ENCODE measurements at places on chromosomes 2 and 18.
A peak's percentile ranks its signal among the peaks of the same experiment; 100 is the strongest.

DNA sequence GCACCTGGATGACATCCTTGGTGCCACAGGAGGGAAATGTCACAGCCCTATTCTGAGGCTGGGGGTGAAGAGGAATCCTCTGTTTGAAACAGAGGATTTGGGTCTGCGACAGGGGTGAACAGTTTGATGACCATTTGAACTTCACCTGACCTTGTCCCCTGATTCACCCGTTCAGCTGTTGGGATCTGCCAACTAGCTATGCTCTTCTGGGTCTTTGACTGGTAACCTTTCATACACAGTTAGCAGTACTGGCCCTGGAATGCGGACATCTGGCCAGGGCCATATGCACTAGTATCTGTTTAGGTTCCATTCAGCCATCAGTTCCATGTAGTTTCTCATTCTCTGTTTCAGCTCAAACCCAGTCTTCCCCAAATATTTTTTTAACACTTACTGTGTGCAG, 72.6 kb upstream of the MCFD2 start:
- no peak for DNase-seq

DNA sequence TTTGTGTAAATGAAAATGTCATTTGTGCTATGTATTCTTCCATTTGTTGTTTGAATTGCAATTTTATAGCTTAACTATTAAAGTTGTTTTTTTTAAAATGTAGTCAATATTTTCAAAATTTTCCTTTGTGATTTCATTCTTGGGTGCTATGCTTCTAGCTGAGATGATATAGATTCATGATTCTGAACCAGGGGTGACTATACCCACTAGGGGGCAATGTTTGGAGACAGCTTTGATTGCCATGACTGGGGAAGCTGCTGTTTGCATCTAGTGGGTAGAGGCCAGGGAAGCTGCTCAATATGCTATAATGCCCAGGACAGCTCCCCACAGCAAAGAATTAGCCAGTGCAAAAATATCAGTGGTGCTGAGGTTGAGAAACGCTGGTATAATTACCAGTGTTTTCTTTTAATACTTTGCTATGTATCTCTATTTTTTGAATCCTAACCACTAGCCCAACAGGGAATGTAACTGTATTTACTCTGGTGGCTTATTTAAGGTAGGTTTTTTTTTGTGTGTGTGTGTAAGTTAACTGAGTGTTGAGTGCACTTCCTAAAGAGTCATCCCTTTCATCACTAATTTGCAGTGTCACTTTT, 99.7 kb downstream of the MEP1B start:
- peak; percentile 81 for DNase-seq

GRCh38 chr18:7021994-7022840, 95.4 kb downstream of the LAMA1 start:
- DNase-seq, result peak; percentile 94

DNA sequence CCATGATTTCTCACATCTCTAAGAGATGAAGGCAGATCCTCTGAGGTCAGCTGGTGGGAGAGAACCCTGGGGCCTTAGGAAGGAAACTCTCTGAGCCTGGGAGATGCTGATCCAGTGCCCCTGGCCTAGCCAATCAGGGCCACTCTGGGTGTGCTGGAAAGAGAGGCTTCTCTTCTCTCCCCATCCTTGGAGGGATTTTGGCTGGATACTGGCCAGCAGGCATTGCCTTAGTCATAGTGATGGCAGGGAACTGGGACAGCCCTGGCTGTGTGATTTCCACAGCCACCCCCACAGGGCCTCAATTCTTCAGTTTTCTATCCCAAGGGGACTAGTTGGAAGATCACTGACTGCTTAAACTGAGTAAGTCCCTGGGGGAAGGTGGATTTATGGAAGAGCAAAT, 26.6 kb upstream of the PLB1 start:
- no peak for DNase-seq

DNA sequence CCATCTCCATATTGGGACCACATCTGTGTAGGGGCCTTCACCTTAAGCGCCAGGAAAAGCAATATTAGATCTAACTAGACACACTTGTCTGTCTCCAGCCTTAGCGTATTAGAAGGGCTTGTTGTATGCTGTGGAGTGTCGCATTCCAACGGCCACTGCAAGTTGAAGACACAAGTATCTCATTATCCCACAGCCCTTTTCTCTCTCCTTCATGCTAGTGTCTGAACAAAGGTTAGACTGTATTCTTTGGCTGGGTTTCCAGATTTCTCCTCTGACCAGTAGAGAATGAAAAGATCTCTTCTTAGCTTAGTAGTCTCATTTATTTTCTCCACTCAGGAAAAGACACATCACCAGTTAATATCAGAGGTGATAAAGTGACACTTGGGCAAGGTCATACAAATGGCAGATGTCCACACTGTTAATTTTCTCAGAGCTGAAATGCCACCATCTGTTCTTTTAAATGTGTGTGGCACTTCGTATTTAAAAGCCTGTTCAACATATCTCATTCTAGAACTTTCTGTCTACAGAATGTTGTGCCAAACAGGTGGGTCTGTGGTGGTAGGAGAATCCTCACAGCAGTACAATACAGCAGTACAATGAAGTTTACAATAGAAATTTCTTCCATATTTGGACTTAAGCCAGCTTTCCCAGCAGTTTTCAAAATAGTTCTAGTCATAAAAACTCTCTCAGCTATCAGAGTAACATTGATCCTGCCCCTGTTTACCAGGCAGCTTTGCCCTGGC, 94.0 kb upstream of the ITGA6 start:
- DNase-seq, result no peak

- no peak for DNase-seq
Observed at GRCh38 chr2:143582046-143582747, 453.0 kb downstream of the ARHGAP15 start.

DNA sequence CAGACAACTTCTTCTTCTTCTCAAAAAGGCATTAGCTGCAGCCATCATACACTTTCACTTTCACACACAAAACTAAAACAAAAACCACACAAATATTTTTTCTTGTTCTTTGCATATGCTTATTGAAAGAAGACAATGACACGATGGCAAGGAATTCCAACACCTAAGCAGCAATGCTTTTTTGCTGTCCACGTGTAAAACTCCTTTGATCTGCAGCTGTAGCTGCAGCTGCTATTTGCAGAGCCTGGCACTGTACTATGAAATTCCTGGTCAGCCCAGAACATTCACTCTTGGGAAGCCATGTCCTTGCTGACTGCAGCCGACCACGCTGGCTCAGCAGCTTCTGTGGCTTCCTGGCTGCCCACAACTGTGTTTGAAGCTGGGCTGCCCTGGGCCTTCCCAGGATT, 316.2 kb downstream of the CDH2 start:
- DNase-seq, result no peak

GRCh38 chr2:224284134-224284946, 117.6 kb downstream of the FAM124B start:
- peak; percentile 86 for DNase-seq

DNA sequence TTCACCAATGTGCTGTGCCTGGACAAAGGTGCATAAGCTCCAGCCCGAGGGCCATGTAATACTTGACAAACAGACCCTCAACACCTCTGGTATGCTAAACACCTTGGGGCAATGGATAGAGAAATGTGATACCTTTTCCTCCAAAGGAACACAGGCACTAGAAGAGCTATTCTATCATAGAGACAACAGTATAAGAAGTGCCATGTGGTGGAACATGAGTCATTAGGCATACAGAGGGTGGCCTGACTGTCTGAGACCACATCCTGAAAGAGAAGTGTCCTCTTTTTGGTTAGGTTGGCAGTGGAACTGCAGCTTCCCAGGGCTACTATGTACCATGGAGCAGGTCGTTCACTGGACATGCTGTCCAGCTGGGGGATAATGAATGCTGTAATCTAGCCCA, 153.9 kb downstream of the INSIG2 start:
- DNase-seq, result peak; percentile 16
